GM23248 (cell line): ENCODE measurements at places on chromosomes 7 and 10. TPM values are rescaled to one million over a fixed set of nuclear protein-coding genes. Genes with fewer than 3 reads are reported as not detected.
A peak's percentile ranks its signal among the peaks of the same experiment; 100 is the strongest.

MSMB gene
- total RNA-seq = not detected in 2 replicates

ACHE gene
- not detected in 2 replicates for total RNA-seq

SYNPO2L gene
- total RNA-seq = 0.11 TPM in 1 of 2 replicates, not detected in the other

SLC26A5 gene
- not detected in 2 replicates for total RNA-seq

ASB10 gene
- not detected in 2 replicates for total RNA-seq

DNA sequence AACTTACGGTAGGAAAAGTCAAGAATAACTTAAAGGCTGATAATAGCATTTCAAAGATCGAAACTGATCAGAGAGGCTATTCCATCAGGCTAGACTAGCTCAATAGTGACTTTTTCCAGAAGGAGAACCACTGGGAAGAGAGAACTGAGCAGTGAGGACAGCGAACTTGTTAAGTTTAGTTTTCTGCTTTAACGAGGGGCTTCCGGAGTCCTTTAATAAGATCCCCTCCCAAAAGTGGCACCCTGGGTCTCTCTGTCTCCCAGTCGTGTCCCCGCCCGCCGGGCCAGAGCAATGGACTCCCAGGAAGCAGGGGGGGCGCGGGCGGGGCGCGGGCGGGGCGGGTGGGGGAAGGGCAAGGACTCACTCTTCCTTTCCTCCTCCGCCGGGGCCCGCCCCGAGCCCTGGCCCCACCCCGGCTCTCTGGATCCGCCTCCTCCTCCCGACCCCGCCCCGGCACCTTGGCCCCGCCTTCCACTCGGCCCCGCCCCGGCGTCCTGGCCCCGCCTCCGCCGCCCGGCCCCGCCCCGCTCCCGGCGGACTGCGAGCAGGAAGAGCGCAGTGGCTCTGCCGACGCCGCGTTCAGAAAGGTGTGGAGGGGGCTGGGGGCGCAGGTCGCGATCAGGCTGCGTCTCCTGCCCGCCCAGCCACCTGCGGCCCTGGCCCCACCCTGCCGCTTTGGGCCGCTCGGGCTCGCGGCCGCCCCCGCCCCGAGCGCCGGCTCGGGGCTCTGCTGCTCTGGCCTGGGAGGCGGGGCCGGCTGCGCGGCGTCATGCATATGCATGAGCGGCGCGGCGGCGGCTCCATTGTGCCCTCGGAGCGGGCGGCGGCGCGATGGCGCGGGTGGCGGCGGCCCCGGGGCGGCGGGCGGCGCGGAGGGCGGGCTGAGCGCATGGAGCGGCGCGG lies at the start of gene ZMIZ2:
Gene ZMIZ2 (plus strand): TSS at position 803 of the 903 bp plus-strand sequence. CDS start 7,403 bp downstream, outside the sequence.
- DNase-seq = peak; percentile 97

- DNase-seq = peak; percentile 92
Observed at GRCh38 chr10:99372546-99373271, 43.6 kb downstream of the CNNM1 start.

DNA sequence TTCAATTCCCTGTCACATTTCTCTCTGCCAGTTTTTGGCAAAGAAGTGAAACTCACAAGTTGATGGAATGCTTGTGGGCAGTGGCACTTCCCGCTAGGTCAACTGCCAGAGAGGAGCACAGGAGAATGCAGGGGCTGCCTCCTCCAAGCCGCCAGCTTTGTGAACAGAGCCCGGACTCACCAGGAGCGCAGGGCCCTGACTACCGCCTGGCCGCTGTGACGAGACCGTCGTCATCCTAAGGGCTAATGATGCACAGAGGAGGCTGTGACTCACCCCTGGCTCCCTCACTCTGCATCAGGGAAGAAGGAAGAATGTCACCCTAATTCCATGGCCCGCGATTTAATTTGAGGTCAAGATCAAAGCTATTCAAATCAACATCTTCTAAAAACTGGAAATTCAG lies 123.9 kb downstream of the TAX1BP1 start:
- DNase-seq = no peak

GRCh38 chr10:70981171-70981836 lies 92.9 kb upstream of the PCBD1 start:
- no peak for DNase-seq

- DNase-seq = no peak
Observed at GRCh38 chr7:70068531-70068930, 470.3 kb downstream of the AUTS2 start.

GRCh38 chr7:105764506-105764905 lies 111.9 kb downstream of the ATXN7L1 start:
- DNase-seq = no peak

DNA sequence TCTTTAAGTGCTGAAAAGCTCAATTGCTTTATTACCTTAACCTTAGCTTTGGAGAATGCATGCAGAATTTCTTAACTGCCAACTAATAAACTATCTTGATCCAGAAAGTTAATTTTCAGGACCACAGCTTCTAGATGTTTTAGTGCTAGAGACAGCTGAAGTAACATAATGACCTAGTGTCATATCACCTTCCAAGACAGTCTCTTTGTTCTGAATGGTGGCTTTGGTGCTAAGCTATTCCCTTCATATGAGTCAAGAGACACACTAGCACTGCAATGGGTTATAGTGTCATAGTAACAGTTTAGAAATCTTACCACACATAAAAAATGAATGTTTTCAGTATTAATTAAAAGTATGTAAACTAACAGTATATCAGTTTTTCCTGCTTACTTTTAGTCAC lies 115.4 kb upstream of the LRRN3 start:
- no peak for DNase-seq

GRCh38 chr10:18418541-18419215 lies 232.7 kb downstream of the NSUN6 start:
- DNase-seq = no peak

- DNase-seq = peak; percentile 99
Observed at GRCh38 chr7:37031571-37032257, 307.4 kb upstream of the AOAH start.

DNA sequence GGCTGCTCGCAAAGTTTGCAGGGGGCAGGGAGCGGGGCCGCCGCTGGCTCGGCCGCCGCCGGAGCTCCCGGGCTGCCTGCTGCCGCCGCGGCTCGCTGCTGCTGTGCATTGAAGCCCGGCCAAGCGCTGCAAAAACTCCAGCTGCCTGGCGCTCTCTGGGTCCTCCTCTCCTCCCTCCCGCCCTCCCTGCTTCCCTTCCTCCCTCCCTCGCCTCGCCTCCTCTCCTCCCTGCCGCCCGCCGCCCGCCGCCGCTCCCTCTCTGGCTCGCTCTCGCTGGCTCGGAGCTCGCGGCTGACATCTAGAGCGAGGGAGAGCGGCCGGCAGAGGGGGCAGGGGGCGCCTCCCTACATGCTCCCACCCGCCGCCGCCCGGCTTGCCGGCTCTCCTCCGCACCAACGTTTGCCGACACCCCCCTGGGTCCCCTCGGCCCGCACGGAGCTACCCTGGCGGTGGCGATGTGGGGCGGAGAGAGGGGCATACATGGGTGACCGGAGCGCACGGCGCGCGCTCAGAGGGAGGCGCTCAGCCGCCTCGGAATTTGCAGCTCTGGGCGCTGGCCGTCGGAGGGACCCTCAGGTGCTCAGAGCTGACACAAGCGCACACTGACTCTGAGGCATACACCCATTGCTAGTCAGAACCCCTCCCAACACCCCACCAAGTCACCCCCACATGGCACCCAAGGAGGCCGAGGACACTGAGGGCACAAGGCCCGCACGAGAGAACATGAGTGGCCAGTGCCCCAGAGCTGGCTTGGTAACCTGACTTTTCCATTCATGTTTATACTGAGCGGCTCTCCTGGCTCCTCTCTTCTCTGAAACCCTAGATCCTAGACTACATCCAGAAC lies 1.2 kb upstream of the PLXNA4 start:
- peak; percentile 72 for DNase-seq

GRCh38 chr10:132458586-132459300 lies 61.7 kb downstream of the PWWP2B start:
- DNase-seq = peak; percentile 55

DNA sequence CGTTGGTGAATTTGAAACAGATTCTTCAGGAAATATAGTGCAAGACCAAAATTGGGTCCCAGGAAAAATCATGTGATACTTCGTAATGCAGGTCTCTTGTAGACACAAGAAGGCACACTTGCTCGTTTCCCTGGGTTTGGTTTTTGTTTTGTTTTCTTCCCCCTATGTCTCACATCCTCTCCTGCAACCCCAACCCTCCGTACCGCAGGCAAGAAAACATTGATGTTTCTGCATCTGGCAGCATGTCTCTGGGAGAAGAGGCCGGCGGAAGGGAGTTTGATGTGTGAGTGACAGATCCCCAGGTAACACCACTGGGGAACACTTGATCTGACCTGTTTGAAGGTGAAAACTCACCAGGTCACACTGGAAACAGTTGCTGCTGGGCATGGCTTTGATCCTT lies 718.5 kb downstream of the AUTS2 start:
- DNase-seq = no peak
